Iris pigment epithelial cell (primary cell): ENCODE measurements at places on chromosomes 16 and 17.

DNA sequence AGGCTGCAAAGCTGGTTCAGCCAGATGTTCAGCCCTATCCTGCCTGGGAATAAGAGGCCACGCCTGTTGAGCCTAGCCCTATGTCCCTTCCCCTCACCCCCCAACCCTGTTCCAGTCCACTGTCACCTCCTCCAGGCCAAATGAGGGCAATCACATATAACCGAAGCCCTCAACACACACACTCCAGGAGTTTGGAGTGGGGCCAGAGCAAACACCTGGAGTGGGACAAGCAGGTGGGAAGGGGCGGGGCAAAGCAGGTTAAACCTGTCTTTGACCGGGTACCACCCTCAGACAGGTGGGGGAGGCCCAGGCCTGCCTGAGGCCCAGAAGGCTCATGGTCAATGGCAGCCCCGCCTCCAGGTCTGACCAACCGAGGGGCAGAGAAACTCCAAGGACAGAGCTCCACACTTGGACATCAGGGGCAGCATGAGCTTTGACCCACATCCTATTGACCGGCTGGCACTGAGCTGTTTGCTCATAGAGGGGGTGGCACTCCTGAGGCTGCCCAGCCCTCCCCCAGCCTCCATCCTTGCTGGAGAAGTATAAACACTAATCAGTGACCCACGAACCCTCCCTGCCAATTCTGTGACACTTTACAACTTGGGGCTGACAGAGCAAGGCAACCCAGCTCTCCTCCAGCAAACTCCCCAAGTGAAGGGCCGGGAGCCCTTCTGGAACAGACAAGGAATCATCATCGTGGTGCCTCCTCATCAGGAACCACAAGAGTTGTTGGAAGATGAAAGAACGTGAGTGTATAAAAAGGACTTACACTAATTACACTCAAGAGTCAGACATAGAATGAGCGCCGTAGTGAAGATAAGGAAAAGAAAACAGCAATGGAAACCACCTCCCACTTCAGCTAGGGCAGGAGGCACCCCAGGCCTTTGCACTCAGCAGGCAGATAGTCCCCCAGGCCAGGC, 1.5 kb downstream of the ESRP2 start:
- DNase-seq: no peak

GRCh38 chr17:35630530-35631148, 43.5 kb downstream of the AP2B1 start:
- peak; percentile 76 for DNase-seq

DNA sequence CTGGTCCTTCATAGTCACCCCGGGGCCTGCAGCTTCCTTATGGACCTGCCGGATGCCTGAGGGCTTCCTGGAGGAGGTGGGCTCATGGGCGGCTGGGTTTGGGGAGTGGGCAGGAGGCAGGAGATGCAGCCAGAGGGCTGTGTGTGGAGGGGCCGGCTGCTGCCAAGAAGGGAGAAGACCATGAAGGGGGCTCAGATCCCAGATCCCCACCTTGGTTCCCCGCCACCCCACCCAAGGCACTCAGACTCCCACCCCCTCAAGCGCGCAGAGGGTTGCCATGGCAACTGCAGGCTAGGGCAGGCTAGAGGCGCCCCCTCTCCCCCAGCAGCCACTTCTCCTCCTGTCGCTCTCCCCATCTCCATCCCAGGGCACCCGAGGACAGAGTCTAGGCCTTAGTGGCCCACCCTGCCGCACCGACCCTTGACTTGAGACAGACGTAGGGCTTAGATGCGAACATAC, 104.5 kb downstream of the CRLF3 start:
- no peak for DNase-seq

DNA sequence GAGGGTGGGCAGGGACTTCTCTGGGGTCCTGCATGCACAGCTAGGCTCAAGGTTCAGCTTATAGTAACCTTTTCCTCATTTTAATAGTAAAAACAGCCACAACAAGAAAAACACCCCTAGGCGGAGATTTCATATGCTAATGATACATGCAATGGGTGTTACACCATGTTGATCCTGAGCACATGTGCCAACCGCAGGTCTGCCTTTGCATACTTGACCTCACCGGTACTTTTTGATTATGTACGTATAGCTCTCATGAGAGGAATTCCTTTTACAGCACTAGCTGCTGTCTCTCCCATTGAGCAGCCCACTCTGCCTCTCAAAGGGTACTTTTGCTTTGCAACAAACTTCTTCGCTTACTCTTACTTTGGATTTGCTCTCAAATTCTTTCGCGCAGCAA, 1.9 kb downstream of the KRTAP4-8 start:
- DNase-seq: no peak
